Large intestine (tissue), 12 donors: ENCODE measurements at places on chromosomes 1 and 21. TPM values are rescaled to one million over a fixed set of nuclear protein-coding genes. Genes with fewer than 3 reads are reported as not detected.
A peak's percentile ranks its signal among the peaks of the same experiment; 100 is the strongest.

- DNase-seq: no peak
Measured at GRCh38 chr1:207051191-207051943, at the start of gene YOD1. TSS of gene YOD1 (minus strand) at chr1:207051208. CDS start at chr1:207051030, 178 bp downstream.

- no peak for DNase-seq
Measured at GRCh38 chr1:42745851-42746250, 5.8 kb upstream of the CLDN19 start.

- no peak for DNase-seq
Measured at GRCh38 chr1:172480431-172480830, 36.6 kb upstream of the PIGC start.

DNA sequence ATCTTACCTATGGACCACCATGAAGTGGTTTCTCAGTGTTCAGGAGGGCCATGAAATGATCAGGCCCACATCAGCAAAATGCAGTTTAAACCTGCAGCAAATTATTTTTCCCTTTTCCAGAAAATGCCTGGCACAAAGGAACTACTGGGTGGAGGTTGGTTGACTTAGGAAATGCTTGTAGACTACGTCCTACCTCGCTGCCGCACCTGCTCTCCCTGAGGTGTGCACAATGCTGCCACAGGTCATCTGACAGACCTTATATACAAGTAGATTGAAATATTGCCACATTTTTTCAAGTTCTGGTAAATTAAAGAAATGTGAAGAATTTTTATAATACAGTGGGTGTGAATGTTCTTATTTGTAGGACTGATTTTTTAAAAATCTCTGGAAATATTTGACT, 166.7 kb upstream of the PDE4B start:
- DNase-seq: no peak

DNA sequence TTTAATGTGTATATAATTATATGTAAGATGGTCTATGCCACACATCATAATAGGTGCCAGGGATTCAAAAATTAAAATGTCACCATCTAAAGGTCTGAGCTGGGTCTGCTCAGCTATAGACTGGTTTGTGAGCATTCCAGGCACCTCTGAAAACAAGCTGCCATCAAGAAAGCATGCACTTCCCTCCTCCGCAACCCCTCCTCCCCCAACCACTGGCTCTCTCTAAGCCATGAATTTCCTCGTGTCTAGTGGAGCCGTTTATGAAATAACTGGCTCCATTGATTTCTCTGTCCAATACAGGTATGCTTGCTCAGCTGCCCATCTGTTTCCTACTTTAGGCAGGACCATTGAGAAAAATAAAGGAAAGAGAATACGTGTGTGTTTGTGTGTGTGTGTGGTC, 522.6 kb upstream of the PLXNA2 start:
- DNase-seq: no peak

GRCh38 chr1:197919346-197920066, 2.3 kb downstream of the LHX9 start:
- no peak for DNase-seq

DNA sequence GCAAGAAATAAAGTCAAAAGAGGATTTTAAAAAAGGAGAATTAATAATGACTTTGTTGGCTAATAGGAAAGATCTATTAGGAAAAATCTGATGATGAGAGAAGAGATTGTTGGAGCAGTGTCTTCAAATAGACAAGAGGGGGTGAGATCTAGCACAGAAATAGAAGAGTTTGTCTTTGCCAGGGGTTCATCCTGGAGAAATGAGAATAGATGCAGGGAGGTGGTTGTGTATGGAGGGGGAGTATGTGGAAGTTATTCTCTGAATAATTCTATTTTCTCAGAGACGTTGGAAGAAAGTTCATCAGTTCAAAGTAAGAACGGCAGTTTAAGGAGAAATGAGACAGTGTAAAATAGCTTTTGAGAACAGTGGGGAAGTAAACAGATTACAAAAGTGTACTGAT, 161.3 kb downstream of the TM2D1 start:
- no peak for DNase-seq

- DNase-seq: no peak
Measured at GRCh38 chr1:170351366-170351946, 180.5 kb upstream of the GORAB start.

- no peak for DNase-seq
Measured at GRCh38 chr1:6546326-6546725, 8.0 kb downstream of the NOL9 start.

DNA sequence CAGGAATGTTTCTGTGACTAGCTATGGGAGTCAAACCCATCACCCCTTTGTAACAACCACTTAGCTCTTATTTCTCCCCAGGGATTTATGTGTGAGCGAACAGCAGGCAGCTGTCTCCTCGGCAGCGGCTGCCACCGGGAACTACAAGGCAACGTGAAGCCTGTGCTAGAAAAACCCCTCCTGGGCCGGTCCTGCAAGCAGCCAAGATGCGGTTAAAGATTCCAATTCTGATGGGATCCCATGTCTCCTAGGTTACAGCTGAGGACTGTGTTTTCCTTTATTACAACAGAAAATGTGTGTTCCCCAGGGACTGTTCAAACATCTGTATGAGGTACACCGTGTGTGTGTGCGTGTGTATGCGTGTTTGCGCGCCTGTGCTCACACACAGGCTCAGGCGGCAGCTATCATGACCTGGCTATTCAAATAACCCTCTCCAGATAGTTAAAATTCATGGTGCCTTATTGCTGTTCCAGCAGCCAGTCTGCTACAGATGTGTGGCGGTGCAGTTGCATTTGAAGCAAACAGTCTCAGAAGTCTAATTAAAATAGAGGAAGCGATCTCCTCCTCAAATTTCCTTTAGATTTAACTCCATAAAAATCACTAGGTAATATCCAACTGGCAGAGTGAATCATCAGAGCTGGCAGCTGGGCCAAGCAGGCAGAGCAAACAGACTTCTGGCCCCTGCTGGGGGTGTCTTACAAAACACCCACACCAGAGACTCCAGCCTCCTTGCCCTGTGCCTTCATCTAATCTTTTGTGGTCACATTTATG, 68.0 kb downstream of the LMX1A start:
- no peak for DNase-seq

GRCh38 chr1:113999799-114000198, 20.5 kb downstream of the OLFML3 start:
- DNase-seq: no peak

GRCh38 chr1:157156058-157156541, 17.9 kb upstream of the ETV3 start:
- peak; percentile 55 for DNase-seq

- DNase-seq: no peak
Measured at GRCh38 chr1:1677718-1678580, 14.6 kb downstream of the SLC35E2B start.

DNA sequence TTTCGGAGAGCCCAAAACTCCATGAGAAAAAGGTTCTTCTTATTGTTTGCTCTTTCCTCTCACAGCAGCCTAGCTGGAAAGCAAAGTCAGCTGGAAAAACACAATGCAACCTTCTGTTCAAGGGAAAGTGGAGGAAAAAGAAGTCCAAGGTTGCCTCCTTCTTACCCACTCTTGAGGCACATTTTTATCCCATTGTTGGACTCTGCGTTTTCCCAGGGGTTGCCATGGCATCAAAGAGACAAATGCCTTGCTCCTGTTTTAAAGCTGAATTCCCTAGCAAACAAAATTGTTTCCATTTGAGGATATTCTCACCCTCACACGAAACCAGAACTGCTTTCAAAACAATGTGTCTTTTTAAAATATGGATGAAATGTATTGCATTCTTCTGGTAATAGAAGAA, 45.1 kb upstream of the PALMD start:
- DNase-seq: no peak

DNA sequence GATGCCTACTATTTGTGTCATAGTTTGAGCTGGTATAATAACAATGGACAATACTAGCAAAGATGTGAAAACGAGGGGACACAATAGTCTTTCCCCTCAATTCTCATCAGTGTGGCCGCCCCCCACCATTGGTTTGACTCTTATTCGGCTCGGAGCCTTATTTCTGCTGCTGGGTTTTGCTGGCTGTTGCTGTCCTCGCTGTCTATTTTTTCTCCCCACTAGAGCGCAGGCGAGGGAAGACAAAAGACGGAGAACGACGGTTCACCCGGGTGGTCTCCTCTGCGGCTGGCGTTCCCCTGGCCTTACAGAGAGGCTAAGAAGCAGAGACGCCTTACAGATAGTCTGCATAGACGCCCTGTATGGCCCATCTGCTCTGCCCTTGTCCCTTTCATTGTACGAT, 19.4 kb downstream of the CLIC6 start:
- no peak for DNase-seq

- DNase-seq: peak; percentile 3
Measured at GRCh38 chr1:177274687-177275211, 104.0 kb downstream of the BRINP2 start.

DNA sequence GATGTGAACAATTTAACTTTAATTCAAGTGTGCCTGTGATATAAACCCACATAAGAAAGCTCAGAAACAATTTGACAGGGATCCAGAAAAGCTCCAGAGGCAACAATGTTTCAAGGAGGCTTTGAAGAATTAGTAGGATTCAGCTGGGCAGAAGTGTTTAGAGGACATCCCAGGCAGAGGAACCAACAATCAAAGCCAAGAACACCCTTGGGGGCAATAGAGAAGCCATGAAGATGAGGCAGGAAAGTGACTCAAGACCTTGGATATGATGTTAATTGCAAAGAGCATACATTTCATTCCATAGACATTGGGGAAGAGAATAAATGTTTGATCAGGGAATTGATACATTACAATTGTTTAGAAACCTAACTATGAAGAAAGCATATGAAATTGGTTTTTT, 280.3 kb downstream of the LTN1 start:
- DNase-seq: no peak

- DNase-seq: peak; percentile 34
Measured at GRCh38 chr1:17045634-17046333, 8.0 kb downstream of the SDHB start.

DNA sequence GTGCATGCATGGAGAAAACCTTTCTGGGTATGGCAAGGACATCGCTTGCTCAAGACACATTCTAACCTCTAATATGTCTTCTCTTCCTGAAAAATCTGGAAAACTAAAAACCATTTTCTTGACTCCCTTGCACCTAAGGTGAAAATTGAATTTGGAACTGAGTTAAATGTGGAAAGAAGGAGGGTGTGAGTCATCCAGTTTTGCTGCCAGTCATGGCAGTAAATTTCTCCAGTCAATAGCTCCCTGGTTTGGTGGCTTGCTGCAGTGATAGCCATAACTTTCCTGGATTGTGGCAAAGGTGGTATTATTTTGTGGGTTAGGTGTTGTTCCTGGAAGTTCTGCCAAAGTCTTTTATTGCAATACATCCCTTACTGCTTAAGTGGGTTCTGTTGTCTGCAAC, 2.5 kb downstream of the ZCCHC17 start:
- DNase-seq: no peak

DNA sequence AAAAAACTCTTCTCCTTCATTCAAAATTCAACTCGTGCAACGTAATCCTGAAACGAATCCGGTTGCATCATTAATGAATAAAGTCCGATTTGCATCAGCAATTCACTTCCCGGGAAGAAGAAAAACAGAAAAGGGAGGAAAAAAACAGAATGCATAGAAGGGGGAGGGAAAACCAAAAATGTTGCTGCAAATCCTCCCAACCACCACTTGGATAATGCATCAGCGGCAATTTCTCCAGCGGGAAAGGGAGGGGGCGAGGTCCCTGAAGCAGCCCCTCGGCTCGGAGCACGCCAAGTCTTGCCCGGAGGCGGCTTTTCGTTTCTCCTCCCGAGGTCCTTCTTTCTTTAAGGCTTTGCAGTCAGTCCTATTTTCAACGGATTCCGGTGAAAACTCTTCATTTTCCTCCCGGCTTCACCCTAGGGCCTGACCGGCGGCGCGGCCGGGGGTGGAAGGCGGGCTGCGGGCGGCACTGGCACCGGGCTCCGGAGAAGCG, 723 bp downstream of the CDC42BPA start:
- peak; percentile 42 for DNase-seq

DNA sequence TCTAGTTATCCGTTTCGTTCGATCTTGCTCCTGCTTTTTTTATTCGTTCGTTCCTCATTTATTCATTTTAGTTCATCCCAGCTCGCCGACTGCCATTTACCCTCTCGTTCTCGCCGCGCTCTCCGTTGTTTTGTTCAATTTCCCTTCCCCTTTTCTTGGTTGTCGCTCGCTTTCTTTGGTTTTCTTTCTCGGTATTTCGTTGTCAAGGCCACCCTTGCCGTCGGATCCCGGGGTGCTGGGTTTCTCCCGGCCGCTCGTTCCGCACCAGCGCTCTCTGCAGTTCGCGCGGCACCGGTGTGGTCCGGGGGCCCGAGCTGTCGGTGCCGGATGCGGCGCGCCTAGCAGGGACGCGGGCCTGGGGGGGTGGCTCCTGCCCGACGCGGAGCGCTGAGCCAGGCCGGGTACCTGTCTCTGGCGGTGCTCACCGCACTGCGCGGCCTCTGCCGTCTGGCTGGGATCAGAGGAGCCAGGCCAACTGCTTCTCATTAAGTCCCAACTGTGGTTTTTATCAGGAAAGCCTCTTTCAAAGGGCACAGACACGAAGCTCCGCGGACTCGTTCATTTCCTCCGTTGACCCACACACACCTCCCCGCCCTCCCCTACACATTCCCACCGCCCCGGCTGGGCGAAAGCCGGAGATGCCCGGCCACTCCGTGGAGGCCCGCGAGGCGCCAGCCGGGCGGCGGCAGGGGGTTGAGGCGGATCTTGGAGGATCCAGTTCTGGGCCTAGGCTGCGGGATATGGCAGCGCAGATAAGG, 1.6 kb downstream of the ALX3 start:
- peak; percentile 61 for DNase-seq

DNA sequence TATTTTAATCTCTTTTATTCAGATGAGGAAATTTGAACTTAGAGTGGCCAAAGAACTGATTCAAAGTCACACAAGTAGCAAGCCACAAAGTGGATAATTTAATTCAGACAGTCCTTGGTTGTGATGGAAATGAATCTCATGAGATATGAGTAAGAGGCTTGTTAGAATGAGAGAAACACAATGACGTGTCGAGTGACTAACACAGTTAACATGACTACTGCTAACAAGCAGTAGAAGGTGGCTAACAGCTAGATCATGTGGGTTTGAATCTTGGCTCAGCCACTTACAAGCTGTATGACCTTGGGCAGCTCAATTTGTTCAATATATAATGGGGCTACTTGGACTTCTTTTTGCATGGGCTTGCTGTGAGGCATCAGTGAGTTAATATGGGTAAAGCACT, 104.5 kb upstream of the LMO4 start:
- no peak for DNase-seq

- no peak for DNase-seq
Measured at GRCh38 chr1:62357916-62358315, 38.7 kb upstream of the KANK4 start.

GRCh38 chr1:56566061-56566744, 13.2 kb downstream of the PLPP3 start:
- peak; percentile 87 for DNase-seq

GRCh38 chr1:205616563-205617293, 15.1 kb downstream of the ELK4 start:
- DNase-seq: no peak

GRCh38 chr1:114632427-114632826, 37.4 kb downstream of the DENND2C start:
- no peak for DNase-seq

Gene AMPD1
- polyA plus RNA-seq: 0.13 TPM

Gene HHAT
- 3.3 TPM for polyA plus RNA-seq

Gene PRKAA2
- polyA plus RNA-seq: 5.3 TPM

Gene OR2AK2
- not detected for polyA plus RNA-seq

Gene LDLRAD1
- polyA plus RNA-seq: 0.51 TPM

Gene C21orf58
- polyA plus RNA-seq: 8.7 TPM

Gene TOMM20
- 181 TPM for polyA plus RNA-seq

Gene KRTAP19-1
- polyA plus RNA-seq: not detected

Gene UTS2
- 0.36 TPM for polyA plus RNA-seq

Gene GPR3
- polyA plus RNA-seq: 0.27 TPM

Gene C1orf210
- polyA plus RNA-seq: 46.2 TPM

Gene MROH7
- 25.1 TPM for polyA plus RNA-seq

Gene C1orf115
- polyA plus RNA-seq: 154 TPM

Gene OR2W3
- polyA plus RNA-seq: 0.51 TPM

Gene C1orf21
- 59.4 TPM for polyA plus RNA-seq

Gene NBPF6
- not detected for polyA plus RNA-seq
